ENCODE measurements at places on chromosomes 3 and 15.

DNA sequence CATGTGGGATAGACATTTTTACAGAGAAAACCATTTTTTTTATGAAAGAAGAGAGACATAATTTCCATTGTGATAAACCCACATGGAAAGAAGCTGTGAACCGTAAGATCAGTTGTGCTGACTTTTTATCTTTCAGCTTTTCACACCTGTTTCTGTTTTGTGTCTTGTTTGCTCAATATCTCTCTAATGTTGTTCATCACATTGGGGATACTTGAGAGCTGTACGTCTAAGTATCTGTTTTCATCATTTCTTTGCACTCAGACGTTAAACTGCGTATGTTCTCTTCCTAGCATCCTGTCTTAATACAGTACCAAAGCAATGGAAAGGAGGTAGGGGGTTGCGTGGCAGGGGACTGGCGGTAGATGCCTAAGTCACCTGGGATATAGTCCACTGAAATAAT is 449.0 kb downstream of the NAALADL2 start:
- H3K27me3 ChIP-seq = no peaks in the 10 kb centered on the region
- no peaks in the 10 kb centered on the region for H3K36me3 ChIP-seq
- peaks cover 4% of the 10 kb centered on the region for H3K4me1 ChIP-seq
- no peak overlapping the region for H3K27ac ChIP-seq
- no peak overlapping the region for H3K4me3 ChIP-seq

GRCh38 chr15:85578941-85579701 is 198.7 kb downstream of the AKAP13 start:
- H3K27ac ChIP-seq = peak overlapping the region; percentile 89
- DNase-seq = no peak
- H3K4me3 ChIP-seq = peak overlapping the region; percentile 62

- peak overlapping the region; percentile 99 for H3K27ac ChIP-seq
- peak; percentile 39 for DNase-seq
- H3K4me1 ChIP-seq = peaks cover 52% of the 10 kb centered on the region
These were observed 4.6 kb downstream of the ANXA2 start for GRCh38 chr15:60392986-60393790.

DNA sequence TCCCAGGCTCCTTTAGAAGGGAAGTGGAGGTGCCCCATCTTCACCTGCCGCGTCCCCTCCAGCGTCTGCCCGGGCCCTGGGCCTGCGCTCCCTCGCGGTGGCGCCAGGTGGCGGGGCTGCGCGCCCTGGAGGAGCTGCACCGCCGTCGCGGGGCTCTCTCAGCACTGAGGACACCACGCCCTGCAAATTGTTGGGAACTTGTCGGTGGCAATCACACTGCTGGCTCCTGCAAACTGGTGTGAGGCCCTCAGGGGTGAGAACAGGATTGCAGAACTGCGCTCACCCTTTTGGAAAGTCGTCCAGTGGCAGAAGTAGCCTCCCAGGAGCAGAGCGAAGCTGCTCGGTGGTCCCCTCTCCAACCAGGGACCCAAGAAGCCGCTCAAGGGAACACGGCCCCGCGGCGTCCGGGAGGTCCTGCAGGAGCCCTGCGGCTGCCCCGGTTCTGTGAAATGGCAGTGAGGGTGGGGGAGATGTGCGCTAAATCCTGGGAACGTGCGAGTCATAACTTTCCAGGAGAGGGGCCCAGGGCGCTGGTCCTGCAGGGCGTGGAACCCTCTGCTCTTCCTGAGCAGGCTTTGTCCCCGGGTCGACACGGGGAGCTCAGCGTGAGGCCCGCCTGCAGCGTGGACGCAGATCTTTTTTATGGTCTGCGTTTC is 995 bp upstream of the LRRK1 start:
- H3K4me1 ChIP-seq = peaks cover 16% of the 10 kb centered on the region
- H3K4me3 ChIP-seq = peak overlapping the region; percentile 74
- no peaks in the 10 kb centered on the region for H3K27me3 ChIP-seq
- no peaks in the 10 kb centered on the region for H3K36me3 ChIP-seq
- peak; percentile 32 for DNase-seq
- no peak overlapping the region for H3K27ac ChIP-seq

DNA sequence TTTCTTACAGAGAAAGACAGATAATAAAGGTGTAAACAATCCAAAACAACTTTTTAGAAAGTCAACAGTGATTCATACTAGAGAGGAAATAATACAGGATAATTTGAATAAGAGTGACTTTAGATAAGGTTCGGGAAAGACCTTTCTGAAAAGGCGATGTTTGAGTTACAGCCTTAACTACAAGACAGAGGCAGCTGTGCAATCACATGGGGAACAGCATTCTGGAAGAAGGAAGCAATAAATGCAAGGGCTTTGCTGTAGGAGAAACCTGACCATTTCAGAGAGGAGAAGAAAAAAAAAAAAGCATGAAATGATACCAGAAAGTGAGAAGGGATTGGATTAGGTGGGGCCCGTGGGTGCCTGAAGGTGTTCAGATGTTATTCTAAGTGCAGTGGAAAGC is 200.6 kb upstream of the ATP11B start:
- no peak overlapping the region for H3K27ac ChIP-seq
- DNase-seq = no peak
- no peak overlapping the region for H3K4me3 ChIP-seq
- no peaks in the 10 kb centered on the region for H3K36me3 ChIP-seq

GRCh38 chr3:66534304-66534845 is 33.6 kb upstream of the LRIG1 start:
- no peak for DNase-seq
- H3K4me1 ChIP-seq = no peaks in the 10 kb centered on the region
- H3K36me3 ChIP-seq = no peaks in the 10 kb centered on the region
- H3K27me3 ChIP-seq = no peaks in the 10 kb centered on the region
- H3K4me3 ChIP-seq = no peak overlapping the region

DNA sequence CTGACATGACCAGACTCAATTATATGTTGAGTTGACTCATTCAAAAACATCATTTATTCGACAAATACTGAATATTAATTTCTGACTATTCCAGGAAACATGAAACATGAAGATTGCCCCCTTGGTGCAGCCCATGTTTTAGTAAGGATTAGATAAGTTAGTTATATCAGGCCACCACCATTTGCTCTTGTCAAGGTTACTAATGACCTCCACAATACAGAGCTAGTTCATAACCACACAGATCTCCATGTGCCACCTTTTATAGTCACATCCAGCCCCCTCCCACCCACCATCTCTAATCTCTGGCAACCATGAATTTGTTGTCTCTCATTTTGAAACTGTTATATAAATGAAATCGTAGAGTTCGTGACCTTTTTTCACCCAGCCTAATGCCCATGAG is 15.7 kb downstream of the KLHL18 start:
- H3K27me3 ChIP-seq = no peaks in the 10 kb centered on the region
- no peak overlapping the region for H3K27ac ChIP-seq
- no peaks in the 10 kb centered on the region for H3K4me1 ChIP-seq
- no peaks in the 10 kb centered on the region for H3K36me3 ChIP-seq
- no peak overlapping the region for H3K4me3 ChIP-seq
- no peak for DNase-seq

All from thoracic aorta (tissue), 2 donors.